Stimulated activated CD4-positive, alpha-beta T cell treated with anti-CD3 and anti-CD28 coated beads, Interleukin-2, amount 100 ng/mL, for 4 hours (primary cell): ENCODE measurements at places on chromosomes 13 and 19.

DNA sequence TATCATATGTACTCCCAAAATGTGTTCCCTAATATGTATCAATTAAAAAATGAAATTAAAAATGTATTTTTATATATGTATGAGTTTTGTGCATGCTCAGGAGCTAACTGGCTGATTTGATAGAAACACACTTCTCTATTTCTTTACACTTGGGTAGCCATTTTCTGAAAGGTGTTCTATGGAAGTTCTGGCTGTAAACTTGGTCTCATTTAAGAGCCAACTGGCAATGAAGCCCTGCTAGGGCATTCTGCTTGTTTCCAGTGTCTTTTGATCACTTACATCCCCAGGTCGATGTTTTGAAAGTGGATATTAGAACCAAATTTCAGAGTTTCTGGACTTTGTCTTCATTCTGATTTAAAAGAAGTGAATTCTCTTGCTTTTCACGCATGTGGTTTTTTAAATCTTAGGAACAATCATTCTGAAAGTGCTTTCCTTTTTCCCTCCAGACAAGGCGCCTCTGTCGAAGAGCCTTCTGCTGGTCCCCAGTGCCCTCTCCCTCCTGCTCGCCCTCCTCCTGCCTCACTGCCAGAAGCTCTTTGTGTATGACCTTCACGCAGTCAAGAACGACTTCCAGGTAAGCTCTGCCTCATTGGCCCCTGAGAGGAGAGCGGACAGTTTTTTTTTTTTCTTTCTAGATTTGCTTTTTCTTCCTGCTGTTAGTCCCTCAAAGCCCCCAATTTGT, 20.1 kb downstream of the GPR18 start:
- no peak for DNase-seq

- DNase-seq = no peak
Measured at GRCh38 chr19:10655457-10656312, 1.5 kb downstream of the ILF3 start.

GRCh38 chr19:3513229-3514140, 7.4 kb downstream of the FZR1 start:
- no peak for DNase-seq

- DNase-seq = no peak
Measured at GRCh38 chr13:98173431-98174152, 3.5 kb downstream of the RNF113B start.

- DNase-seq = no peak
Measured at GRCh38 chr19:13637664-13638063, 126.7 kb upstream of the MRI1 start.

GRCh38 chr13:30572859-30573275, 44.9 kb upstream of the USPL1 start:
- no peak for DNase-seq

DNA sequence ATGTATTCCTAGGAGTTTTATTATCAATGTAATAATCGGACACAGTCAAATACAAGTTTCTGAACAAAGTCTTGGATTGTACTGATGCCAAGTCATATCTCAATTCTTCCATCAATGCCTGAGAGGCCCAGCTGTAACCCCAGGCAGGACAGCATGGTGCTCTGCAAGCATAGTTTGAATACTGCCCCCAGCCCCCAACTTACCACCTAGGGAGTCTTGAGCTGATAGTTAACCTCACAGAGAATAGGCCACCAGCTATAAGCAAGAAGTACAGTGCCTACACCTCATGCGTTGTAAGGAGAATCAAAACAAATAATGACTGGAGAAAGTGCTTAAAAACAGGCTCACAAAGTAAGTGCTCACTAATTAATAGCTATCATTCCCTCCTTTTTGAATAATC, 2.7 kb downstream of the PROSER1 start:
- DNase-seq = no peak

GRCh38 chr19:1901940-1902404, 3.2 kb upstream of the ADAT3 start:
- no peak for DNase-seq

- no peak for DNase-seq
Measured at GRCh38 chr13:72536714-72537394, 190.6 kb downstream of the MZT1 start.

- no peak for DNase-seq
Measured at GRCh38 chr19:41535029-41535622, 40.8 kb upstream of the CEACAM21 start.

DNA sequence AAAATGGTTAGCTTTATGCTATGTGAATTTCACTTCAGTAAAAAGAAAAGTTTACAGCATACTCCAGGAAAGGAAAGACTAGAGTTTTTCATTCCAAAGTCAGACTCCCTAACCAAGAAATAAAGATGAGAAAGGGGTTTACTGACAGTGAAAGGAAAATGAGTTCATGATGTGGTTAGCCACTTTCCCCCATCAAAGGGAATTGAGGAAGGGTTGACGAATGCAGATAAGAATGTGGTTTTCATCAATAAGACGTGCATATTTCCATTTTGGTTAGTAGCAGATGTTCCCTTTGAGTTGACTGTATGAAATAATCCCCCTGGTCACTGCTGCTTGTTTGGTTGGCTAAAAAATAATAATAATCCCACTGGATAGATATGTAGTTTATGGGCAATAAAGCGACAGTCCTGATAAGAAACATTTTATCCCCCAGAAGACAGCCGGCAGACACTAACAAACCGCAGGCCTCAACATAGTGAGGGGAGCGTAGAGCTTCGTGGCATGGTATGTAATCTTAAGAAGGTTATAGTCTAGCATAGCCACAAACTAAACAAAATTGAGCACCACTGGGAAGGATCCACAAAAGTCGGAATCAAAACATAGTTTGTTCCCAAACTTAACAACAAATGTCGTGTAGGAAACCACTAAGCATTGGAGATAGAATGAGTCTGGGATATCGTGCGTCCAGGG, 114.8 kb downstream of the COL4A2 start:
- DNase-seq = no peak

- DNase-seq = no peak
Measured at GRCh38 chr19:41307090-41307875, 2.7 kb upstream of the CCDC97 start.

DNA sequence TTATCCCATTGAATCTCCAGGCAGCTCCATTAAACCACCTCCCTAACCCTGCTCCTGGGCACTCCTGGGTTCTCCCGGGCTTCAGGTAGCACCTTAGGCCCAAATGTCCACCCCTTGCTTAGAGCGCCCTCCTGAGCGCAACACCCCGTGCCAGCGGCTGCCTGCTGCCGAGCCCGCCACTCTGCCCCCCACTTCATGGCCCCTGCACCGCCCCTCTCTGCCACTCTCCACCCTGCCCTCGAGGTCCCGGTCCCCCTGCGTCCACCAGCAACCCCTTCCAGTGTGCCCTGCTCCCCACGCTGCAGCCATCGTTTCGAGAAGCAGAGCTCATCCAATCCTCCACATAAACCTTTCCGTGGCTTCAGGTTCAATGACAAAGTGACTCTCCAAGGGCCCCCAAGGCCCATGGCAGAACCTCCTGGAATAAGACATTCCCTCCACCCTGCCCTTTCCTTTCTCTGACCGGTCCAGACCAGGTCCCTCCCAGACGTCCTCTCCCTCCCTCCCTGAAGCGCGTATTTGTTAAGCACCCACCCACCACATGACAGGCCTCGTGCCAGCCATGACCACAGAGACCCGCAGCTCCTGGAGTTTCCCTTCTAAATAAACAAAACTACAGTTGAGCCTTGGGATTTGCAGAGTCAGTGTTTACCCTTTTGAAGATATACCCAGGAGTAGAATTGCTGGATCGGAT, 66.6 kb downstream of the ARHGEF18 start:
- DNase-seq = no peak

DNA sequence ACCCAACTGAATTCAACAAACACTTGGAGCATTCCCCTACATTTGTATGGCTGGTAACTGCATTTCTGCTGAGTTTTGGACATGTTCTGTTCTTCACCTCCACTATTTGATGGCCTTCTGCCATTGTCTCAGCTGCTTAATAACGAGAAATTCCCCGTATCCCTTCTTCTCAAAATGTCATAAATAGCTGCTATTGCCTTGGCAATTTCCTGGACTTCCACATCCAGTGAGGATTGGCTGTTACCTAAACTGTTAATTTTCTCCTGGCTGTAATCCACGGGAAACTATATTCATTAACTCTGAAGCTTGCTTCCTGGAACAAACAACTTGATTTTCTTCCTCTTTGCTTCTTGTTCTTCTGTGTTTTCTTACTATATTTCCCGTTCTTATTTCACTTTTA, 69.5 kb upstream of the TDRD3 start:
- no peak for DNase-seq

GRCh38 chr13:102035969-102036368, 365.9 kb downstream of the FGF14 start:
- no peak for DNase-seq

GRCh38 chr19:42468273-42468796, 25.6 kb upstream of the CXCL17 start:
- DNase-seq = no peak

GRCh38 chr13:44004878-44005277, 125.2 kb downstream of the LACC1 start:
- DNase-seq = no peak

GRCh38 chr13:86907156-86907555, 764.0 kb upstream of the SLITRK5 start:
- DNase-seq = no peak

DNA sequence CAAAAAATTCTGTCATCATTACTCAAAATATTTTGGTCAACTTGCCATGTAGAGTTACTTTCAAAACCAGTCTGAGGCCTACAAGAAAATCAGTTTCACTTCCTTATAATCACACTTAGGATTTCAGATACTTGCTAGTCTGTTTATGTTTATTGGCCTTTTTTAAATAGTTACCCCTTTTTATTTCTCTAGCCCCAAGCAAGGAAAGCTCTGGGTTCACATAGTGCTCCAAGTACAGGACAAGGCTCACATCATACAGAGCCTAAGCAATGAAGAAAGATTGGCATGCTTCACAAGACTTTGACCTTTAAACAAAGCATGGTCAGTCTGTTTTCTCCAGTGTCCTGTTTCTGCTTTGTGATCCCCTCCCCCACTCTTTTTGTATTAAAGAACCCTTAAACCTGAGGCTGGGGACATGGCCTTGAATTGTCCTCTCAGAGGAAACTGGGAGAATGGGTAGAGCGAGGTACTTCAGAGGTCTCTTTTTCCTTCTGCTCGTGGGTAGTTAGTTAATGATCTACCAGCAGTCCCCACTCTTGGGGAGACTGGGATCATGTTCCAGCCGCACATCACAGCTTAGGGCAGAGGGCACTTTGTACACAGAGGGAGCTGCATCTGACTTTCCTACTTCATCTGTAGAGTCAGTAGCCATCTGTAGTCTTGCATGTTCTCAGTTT, 30.7 kb downstream of the CEACAM1 start:
- DNase-seq = no peak

DNA sequence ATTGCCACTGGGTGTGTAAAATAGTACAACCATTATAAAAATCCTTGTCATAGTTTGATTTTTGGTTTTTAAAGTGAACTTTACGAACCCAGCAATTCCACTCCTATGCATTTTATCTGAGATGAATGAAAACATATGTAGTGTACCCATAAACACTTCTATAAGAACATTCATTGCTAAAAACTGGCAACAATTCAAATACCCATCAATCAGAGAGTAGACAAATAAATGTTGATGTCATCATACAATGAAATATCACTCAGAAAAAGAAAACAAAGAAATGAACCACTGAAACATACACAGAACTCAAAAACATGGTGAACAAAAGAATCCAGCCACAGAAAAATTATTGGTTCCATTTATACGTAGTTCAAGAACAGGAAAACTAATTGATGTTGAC, 202.3 kb downstream of the ABCC4 start:
- no peak for DNase-seq

- DNase-seq = no peak
Measured at GRCh38 chr13:31903111-31903815, 128.3 kb upstream of the FRY start.

- DNase-seq = no peak
Measured at GRCh38 chr19:23002690-23003422, at the start of gene ZNF728. Gene ZNF728, minus strand, starts transcription at chr19:23003176. Its CDS starts 146 bp downstream, at chr19:23003030.

- DNase-seq = no peak
Measured at GRCh38 chr13:93955904-93956303, 523.6 kb downstream of the DCT start.

- DNase-seq = no peak
Measured at GRCh38 chr19:32346901-32347300, 1.5 kb downstream of the ZNF507 start.

GRCh38 chr19:51948975-51949374, 21.7 kb downstream of the ZNF613 start:
- DNase-seq = no peak

- DNase-seq = no peak
Measured at GRCh38 chr13:112124141-112124540, 57.2 kb downstream of the SOX1 start.

GRCh38 chr13:99958406-99959126, 13.0 kb downstream of the ZIC5 start:
- DNase-seq = no peak

DNA sequence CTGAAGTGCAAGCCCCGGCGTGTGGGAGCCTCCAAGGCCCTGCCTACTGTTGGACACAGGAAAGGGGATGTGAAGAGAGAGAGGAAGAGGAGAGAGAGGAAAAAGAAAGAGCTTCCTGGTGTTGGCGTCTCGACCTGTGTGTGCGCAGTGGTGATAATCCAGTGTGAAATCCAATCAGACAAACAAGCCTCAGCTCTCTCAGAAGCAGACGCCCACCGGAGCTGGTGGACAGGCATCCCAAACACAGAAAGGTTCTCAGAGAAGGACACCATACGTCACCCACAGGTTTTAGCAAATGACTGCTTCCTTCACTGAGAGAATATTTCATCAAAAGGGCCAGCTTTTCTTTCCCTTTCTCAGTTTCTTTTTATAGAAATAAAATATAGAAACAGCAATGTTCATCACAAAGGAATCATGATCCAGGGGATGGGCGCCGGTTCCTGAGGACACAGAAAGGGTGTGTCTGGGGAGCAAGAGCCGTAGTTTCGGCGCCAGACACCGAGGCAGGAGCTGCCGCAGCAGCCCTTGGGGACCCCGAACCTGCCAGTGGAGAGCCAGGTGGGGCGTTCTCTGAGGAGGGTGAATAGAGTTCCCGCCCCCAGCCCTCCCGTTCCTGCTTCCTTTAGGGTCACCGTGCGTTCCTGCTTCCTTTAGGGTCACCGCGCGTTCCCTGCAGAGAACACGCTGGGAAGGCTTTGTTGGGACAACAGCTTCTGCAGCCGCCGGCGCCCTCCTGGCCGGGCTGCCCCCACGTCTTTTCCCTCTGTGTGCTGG, 145.8 kb upstream of the SOX1 start:
- DNase-seq = no peak

DNA sequence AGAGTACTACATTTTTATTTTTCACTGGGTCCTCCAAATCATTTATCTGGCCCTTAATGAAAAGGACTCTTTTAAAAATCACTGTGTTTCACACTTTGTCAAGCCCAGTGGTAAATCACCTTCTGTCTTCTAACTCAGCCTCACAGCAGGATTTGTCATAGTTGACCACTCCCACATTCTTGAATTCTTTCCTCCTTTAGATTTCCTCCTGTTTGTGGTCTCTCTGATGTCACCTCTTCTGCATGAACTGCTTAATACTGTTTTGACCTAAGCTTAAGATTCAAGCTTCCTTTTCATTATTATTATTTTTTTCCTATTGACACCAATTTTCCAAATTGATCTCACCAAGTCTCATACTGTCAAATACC, 899.8 kb upstream of the MIR17HG start:
- no peak for DNase-seq

GRCh38 chr13:45479661-45480060, 14.9 kb downstream of the COG3 start:
- DNase-seq = no peak
